ENCODE measurements at places on chromosomes 11 and 22.

DNA sequence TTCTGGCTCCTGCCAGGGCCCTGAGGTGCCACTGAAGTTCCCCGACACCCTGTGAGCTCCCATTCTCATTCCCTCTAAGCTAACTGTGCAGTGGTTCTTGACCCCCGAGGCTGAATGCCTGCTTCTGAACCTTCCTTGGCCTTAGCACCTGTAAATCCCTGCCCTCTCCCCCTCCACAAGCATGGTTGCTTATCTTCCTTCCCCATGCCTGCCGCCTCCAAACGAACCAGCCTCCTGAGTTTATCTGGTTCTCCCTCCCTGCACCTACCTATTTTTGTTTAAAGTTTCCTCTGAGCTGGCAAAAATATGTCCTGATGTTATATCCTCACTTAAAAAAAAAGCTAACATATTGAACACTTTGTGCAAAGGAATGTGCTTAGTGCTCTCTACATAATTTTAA lies 33.9 kb downstream of the PPFIBP2 start:
- no peak for DNase-seq

GRCh38 chr22:46914916-46915894 lies 152.8 kb downstream of the TBC1D22A start:
- no peak for DNase-seq

- DNase-seq = no peak
Measured at GRCh38 chr11:94845622-94846021, 77.5 kb downstream of the AMOTL1 start.

DNA sequence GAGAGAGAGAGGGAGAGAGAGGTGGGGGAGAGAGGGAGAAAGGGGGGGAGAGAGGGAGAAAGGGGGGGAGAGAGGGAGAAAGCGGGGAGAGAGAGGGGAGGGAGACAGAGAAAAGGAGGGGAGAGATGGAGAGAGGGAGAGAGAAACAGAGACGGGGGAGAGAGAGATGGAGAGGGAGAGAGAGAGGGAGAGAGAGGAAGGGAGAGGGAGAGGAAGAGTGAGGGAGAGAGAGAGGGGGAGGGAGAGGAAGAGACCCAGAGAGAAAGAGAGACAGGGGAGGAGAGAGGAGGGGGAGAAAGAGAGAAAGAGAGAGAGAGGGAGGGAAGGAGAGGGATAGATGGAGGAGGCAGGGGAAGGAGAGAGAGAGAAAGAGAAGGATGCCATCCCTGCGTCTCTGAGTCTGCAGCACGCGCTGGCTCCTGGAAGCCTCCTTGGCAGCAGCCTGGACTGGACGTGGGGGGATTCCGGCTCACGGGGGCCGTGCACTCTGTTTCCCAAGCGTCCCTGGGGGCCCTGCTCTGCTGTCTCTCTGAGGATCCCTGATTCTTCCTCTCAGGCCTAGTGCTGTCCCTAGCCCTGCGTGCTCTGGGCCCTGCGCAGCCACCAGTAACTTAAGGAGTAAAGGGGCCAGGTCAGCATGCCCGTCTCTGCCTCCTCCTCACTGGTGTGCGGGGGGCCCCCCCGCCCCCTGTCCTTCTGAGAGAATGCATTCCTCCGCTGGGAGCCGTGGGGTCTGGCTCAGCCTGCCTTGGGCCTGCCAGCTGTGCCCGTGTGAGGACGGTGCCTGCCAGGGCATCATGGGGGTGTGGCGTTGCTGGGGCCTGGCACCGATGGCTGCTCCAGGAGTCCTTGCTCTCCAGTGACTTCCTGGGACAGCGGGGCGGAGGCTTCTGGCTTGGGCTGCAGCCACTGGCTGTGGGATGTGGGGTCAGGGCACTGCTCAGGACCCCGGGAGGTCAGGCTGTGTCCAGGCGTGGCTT lies 429.5 kb downstream of the TBC1D22A start:
- no peak for DNase-seq

GRCh38 chr22:37511395-37512104 lies 7.7 kb downstream of the CARD10 start:
- DNase-seq = no peak

DNA sequence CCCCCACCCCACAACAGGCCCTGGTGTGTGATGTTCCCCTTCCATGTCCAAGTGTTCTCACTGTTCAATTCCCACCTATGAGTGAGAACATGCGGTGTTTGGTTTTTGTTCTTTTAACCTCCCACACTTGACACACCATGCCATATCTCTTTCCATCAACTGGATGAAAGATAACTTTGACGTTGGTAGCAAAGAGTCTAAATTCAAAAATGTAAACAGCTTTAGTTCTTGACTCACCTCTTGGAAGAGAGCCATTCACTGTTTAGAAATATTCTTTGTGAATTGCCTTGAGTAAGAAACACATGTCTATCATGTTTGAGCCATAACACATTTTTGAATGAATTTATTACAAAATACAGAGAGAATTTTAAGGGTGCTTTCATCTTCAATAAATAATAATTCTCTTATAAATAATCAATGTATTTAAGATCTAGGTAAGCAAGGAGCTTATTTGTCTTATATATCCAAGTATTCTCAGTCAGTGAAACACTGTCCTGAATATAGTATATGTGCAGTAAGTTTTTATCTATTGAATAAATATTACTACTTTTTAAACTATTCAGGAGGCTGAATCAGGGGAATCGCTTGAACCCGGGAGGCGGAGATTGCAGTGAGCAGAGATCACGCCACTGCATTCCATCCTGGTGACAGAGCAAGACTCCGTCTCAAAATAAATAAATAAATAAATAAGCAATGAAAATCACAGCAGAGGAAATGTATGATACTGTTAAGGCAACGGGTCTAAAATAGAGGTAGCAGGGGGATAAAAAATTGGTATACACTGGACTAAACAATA lies 6.7 kb downstream of the CARD18 start:
- DNase-seq = no peak

DNA sequence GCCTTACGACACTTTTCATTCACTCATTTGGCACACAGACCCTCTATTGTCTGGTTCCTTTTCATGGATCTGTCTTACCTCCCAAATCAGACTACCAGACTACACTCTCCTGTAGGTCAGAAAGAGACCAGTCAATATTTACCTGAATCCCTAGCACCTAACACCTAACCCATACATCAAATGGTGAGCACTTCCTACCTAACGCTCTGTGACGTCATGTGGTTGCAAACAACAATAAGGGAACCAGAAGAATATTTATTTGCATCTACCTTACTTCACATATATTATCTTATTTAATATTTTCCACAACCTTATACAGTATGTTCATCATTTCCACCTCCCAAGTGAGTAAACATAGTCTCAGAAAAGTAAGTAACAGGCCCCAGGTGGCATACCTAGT lies 323.4 kb downstream of the SOX6 start:
- DNase-seq = no peak

DNA sequence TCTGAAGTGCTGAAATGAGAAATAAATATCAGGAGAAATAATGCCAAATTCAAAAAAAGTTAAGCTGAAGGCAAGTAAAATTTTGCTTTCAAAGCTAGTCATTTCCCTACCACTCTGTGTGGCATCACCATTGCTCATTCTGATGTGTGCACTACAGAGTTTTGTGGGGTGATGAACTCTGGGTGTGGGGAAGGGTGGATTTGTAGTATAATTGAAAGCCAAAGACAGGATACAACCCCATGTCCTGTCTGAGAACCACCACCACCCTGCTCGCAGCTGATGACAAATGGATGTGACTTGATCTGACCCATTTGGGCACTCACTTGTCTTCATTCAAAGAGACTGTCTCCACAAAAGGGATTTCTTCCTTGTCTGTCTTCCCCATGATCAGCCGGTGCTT lies 19.3 kb upstream of the TMEM9B start:
- DNase-seq = no peak

- DNase-seq = no peak
Measured at GRCh38 chr22:49934160-49934890, 15.9 kb downstream of the CRELD2 start.

GRCh38 chr11:6319704-6320410 lies 444 bp downstream of the CAVIN3 start:
- no peak for DNase-seq

- DNase-seq = peak; percentile 47
Measured at GRCh38 chr11:416757-417621, 2.2 kb upstream of the SIGIRR start.

GRCh38 chr22:37355174-37355573 lies 72.1 kb downstream of the ELFN2 start:
- DNase-seq = no peak

GRCh38 chr11:128246364-128246801 lies 341.0 kb downstream of the ETS1 start:
- no peak for DNase-seq

GRCh38 chr11:64406221-64406946 lies 47.4 kb downstream of the RPS6KA4 start:
- DNase-seq = no peak

- no peak for DNase-seq
Measured at GRCh38 chr22:46936378-46936903, 174.0 kb downstream of the TBC1D22A start.

GRCh38 chr11:61827571-61828378 lies at the start of gene FADS2:
Gene FADS2, plus strand, starts transcription at chr11:61828300. Its CDS starts 91 bp downstream, at chr11:61828391.
- peak; percentile 88 for DNase-seq

DNA sequence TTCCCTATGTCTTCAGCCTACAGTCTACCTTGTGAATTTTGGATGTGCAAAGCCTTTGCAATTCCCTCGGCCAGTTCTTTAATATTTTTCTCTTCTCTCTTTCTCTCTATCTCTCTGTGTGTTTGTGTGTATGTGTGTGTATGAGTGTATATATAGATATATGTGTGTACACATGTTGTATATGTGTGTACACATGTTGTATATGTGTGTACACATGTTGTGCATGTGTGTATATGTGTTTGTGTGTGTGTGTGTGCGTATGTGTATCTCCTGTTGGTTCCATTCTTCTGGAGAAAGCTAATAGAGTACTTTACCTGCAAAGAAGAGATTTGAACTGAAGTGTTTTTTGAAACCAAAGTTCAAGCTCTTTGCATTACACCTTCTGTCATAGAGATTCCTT lies 155.0 kb downstream of the LUZP2 start:
- no peak for DNase-seq

- no peak for DNase-seq
Measured at GRCh38 chr11:63488789-63489188, 2.2 kb downstream of the PLAAT5 start.

DNA sequence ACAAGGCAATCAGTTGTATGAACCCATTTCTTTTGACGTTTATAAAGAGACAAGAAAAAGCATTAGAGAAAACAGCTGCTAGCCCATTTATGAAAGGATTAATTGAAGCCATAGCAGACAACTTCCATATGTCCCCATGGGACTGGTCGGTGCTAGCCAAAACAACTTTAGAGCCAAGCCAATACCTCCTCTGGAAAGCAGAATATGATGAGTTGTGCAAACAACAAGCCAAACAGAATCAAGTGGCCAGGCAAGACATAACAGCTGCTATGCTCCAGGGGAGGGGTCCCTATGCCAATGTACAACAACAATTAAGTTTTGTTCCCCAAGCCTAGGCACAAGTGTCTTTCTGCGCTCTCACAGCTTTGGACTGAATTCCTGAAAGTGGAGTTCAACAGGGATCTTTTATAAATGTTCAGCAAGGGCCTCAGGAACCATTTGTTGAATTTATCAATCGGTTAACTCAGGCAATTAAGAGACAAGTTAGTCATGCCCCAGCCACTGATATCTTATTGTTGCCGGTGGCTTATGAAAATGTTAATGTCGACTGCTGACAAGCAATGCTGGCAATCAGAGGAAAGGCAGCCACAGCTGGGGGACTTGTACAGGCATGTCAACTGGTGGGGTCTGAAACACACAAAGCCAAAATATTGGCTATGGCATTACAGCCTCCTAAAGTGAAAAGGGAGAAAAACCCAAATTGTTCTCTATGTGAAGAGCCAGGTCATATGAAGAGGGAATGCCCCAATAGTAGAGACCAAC lies 1593.1 kb upstream of the TENM4 start:
- DNase-seq = no peak

- DNase-seq = no peak
Measured at GRCh38 chr11:40683010-40683409, 776.4 kb downstream of the LRRC4C start.
